Gastrocnemius medialis (tissue), 4 donors: ENCODE measurements at places on chromosomes 4 and X. TPM values are rescaled to one million over a fixed set of nuclear protein-coding genes. Genes with fewer than 3 reads are reported as not detected.

- no peaks in the 10 kb centered on the region for H3K27me3 ChIP-seq
- no peak overlapping the region for H3K4me3 ChIP-seq
- H3K4me1 ChIP-seq, result no peaks in the 10 kb centered on the region
- H3K36me3 ChIP-seq, result no peaks in the 10 kb centered on the region
Observed at GRCh38 chr4:122652379-122652778, 31.5 kb upstream of the IL21 start.

DNA sequence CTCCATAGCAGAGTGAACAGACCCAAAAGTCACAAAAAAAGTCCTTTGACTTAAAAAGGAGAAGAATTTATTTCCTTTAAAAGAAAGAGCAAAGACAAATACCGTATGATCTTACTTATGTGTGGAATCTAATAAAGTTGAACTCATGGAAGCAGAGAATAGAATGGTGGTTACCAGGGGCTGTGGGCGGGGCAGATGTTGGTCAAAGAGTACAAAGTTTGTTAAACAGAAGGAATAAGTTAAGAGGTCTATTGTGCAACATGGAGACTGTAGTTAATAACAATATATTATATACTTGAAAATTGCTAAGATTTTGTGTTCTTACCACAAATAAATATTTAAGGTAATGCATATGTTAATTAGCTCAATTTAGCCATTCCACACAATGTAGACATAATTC lies 173.3 kb upstream of the S100G start:
- H3K27me3 ChIP-seq, result no peaks in the 10 kb centered on the region
- H3K4me3 ChIP-seq, result no peak overlapping the region
- no peak for DNase-seq

The NKX3-2 gene
- not detected for total RNA-seq

The PLAC1 gene
- not detected for total RNA-seq

DNA sequence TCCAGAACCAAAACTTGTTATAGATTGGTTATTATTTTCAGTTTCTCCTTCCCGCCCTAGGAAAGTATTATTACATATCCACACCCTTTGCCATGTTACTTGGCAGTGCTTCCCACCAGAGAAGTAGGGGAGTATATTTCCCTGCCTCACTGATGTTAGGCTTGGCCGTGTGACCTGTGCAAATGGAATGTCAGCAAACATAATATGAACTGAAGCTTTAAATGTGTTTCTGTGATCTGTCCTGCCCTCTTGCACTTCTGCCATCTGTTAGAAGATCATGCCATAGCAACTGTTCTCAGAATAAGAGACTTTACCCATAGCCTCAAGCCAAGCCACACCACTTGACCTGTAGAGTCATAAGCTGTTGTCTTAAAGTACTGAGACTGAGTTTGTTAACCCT lies 36.7 kb upstream of the NEUROG2 start:
- no peak overlapping the region for H3K27ac ChIP-seq
- H3K27me3 ChIP-seq, result no peaks in the 10 kb centered on the region

- no peak overlapping the region for H3K27ac ChIP-seq
- H3K36me3 ChIP-seq, result no peaks in the 10 kb centered on the region
- no peaks in the 10 kb centered on the region for H3K4me1 ChIP-seq
- DNase-seq, result no peak
- no peak overlapping the region for H3K4me3 ChIP-seq
- H3K27me3 ChIP-seq, result no peaks in the 10 kb centered on the region
Observed at GRCh38 chrX:107477406-107477805, 28.0 kb downstream of the FRMPD3 start.

DNA sequence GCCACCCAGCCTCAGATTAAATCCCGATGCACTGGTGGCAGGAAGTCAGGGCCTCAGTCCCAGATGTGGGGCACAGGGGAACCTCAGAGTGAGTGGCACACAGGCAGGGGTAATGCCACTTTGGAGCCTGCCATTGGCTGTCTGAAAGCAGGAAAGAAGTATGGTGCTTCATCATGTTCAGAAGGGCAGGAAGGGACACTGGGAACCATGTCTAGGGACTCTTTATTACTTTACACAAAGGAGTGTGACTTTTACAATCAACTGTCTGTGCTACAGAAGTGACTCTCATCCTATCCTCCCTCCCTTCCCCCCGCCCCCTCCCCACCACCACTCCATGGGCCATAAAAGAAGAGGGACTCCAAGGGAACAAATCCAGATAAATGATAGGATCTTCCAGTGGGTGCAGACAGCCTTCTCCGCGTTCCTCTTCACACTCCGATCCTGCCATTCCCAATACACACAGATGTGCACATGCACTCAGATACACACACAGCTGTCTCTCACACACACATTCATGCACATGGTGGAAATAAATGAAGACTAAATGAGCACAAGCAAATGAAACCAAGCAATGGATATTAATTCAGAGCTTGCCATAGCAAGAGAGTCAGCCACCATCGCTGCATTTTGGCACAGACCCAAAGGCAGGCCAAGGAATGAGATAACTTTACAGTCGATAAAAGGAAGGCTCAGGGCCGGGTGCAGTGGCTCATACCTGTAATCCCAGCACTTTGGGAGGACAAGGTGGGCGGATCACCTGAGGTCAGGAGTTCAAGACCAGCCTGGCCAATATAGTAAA lies 2.5 kb upstream of the TMEM154 start:
- H3K27ac ChIP-seq, result no peak overlapping the region
- no peak overlapping the region for H3K4me3 ChIP-seq
- H3K36me3 ChIP-seq, result no peaks in the 10 kb centered on the region
- no peaks in the 10 kb centered on the region for H3K27me3 ChIP-seq
- DNase-seq, result no peak
